ENCODE measurements at places on chromosomes 12 and 14.

DNA sequence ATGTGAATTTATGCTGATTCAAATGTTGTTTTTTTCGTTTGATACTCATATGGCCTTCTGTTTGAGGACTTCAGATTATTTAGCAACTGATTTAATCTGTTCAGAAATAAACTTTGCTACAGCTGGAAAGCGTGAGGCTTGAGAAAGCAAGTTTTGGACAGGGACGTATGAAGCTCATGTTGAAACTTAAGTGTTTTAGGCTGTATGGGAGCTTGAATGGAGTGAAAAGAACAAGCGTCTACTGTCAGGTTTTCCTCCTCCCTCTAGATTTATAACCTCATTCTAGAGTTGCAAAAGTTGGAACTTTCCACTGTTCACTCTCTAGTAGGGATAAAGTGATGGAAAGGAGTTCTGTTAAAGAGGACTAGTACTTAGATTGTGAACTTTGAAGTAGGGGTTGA is 1.0 kb downstream of the PRPF39 start:
- no peak for DNase-seq

GRCh38 chr12:45268672-45269411 is 52.9 kb downstream of the ANO6 start:
- no peak for DNase-seq

DNA sequence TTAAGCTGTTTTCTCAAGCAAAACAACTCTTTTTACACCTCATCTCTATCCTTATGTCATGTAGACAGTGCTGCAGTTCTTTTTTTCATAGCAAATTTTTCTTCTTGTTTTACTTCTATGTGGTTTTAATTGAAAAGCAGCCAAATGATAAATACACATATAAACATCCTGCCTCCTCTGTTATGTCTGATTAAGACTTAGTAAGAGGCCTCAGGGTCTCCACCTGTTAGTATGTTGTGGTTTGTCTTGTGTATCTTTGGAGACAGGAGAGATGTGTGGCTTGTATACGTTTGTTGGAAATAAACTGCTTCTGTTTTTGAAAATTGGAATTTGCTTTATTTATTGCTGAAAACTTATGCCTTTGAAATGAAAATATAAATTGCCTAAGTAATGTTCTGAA is 32.0 kb downstream of the PEX5 start:
- DNase-seq, result no peak

GRCh38 chr14:60257865-60258264 is 8.8 kb downstream of the PPM1A start:
- DNase-seq, result no peak

- DNase-seq, result no peak
Observed at GRCh38 chr12:88299567-88300101, 157.5 kb downstream of the TMTC3 start.

DNA sequence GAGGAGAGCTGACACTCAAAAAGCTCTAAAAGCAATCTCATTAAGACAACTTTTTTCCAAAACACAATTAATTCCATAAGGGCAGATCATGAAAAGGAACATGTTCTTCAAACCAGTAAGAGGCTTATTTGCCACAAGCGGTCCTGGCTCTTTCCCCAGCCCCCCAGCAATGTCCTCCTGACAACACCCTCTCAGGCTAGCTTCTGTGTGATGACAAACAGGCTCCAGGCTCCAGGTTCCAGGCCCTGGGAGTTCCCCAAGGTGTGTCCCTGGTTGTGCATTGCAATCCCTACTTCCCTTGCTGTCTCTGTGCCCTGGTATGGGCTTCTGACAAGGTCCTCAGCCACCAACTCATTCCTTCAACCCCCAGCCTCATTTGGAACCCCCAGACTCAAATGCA is 8.9 kb downstream of the HVCN1 start:
- no peak for DNase-seq

- no peak for DNase-seq
Observed at GRCh38 chr12:69991690-69992288, 166.8 kb downstream of the MYRFL start.

- no peak for DNase-seq
Observed at GRCh38 chr12:67431411-67432020, 162.4 kb downstream of the CAND1 start.

- no peak for DNase-seq
Observed at GRCh38 chr12:41188058-41188840, at the start of gene PDZRN4. TSS of gene PDZRN4 (plus strand) at chr12:41188320.

DNA sequence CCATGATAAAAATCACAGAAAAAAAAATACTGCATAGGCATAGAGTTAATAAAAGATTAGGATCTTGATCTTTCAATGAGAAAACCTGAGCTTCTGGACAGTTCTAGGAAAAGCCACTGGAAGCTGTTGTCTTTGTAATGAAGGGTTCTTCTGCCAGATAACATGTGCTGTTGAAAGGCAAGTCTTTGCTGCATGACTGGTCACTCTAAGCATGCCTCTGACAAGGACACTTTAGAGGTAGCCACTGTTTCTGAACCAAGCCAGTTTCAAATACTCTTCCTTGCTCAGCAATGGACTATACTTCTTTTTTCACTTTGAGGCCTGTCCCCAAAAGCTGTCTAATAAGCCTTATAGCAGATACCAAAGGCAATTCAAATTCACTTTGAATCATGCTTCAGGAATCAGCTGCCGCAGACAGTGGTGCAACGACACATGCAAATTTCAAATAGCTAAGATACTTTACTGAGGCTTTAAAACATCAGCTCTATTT is 70.2 kb downstream of the BTG1 start:
- no peak for DNase-seq

- DNase-seq, result no peak
Observed at GRCh38 chr14:97380539-97380941, 583.4 kb downstream of the VRK1 start.

- DNase-seq, result no peak
Observed at GRCh38 chr14:60807971-60808370, 73.4 kb downstream of the MNAT1 start.

DNA sequence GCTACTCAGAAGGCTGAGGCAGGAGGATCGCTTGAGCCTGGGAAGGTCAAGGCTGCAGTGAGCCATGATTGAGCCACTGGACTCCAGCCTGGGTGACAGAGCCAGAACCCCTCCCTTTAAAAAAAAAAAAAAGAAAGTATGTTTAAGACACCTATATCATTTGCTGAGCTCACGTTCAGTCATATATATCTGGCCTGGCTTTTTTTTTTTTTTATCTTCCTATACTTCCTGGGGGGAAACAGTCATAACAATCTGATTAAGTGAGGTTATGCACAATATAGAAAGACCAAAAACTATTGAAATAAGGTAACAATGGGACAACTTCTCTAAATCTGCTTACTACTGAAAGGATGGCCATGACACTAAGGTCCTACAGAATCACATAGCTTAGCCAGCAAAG is 9.4 kb upstream of the ARID2 start:
- no peak for DNase-seq

DNA sequence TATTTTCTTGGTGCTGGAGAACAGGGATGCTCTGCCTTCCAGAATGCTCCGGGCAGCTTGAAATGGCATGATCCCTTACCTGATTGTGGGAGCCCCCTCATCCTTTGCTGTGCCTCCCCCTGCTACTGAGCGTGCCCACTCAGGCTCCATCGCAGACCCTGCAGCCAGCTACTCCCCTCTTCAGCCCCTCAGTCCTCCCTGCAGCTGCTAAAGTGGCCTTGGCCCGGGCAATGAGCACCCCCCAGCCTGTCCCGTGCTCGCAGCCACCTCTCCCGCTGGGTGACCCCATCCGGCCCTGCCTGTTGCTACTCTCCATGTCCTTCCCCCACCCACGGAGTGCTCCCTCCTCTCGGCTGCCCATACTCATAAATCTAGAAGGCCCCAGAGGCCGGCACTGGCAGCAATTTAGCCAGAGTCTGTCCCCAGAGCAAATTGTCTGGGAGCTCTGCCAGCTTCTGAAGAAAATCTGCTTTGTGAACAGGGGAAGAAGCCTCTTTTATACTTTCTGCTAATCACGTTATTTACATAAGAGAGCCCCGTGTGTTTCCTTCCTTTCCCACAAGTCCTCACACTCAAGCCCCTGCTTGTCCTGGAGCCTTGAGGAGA is 143.7 kb upstream of the FRMD6 start:
- no peak for DNase-seq

DNA sequence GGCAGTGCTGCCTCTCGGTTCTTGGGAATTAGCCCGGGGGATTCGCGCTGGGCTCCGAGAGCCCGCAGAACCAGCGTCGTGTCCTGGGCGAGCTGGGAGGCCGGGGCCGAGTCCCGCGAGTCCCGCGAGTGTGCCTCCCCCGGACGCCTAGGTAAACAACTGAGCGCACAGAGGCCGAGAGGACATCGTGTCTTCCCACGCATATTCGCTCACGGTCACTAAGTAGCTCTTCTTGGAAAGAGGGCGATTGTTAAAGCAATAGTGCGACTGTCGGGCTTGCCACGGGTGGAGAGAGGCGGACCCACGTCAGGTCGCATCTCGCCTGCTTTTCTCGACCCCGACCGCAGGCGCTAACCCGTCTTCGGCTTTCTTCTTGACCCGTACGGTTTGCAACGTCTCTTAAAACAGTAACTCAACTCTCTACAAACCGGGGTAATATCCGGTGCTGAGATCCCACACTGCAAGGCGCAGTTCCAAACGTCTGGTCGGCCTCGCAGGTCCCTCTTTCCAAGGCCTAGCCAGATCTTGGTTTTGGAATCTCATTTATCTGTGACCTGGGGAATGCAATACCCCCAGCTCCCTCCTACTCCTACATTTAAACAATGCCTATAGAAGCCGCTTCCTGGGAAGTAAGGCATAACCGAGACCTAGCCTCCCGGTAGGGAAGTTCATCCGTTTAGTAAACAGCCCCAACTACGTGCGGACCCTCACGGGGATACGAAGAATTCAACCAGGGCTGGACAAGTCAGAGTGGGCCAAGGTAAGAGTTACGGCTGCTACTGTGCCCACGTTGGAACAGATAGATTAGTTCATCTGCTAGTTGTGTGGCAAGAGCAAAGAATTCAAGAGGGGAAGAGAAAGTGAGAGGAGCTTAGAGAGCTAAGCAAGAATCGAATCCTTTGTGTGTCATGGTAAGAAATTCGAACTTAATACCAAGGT is 736 bp upstream of the PHLDA1 start:
- peak; percentile 39 for DNase-seq

DNA sequence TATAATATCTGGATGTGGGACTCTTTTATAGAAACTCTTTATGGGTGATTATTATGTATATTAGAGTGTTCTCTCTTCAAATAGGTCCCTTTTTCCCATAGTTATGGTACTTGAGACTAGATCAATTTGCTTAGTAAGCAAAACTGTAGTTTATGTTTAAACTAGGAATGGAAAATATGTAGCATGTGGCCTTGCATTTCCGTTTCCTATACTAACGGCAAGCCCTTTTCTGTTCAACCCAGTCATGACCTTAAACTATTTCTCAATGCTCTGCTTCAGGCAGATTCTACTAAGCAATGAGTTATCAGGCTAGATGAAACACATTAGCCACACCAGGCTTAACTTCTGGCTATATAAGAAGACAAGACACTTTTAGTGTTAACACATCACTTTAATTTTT is 84.6 kb downstream of the OTOGL start:
- no peak for DNase-seq

- DNase-seq, result no peak
Observed at GRCh38 chr12:22103418-22103817, 57.4 kb downstream of the CMAS start.

DNA sequence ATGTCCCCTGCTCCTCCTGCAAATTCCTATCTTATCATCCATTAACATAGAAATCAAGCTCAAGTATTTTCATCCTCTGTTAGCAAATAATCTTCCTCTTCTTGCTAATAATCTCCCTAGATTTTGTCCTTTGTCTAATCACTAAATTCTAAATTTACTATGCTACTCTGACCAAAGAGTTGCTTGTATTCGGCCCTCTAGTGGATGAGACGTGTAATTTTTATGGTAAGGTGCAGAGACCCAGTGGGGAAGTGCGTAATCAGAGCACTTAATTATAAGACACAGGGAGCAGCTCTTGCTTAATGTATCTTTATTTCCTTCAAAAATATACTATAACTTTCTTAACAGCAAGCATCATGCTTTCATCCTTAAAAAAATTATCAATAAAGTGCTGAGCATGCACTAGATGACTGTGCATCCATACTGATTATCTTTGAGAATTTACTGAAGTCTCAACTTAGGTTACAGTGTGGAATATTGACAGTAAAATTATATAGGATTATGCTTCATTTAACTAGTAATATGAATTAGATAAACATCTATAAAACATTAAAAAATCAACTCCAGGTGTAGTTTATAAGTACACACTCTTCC is 212.6 kb downstream of the SLC16A7 start:
- DNase-seq, result peak; percentile 4

GRCh38 chr12:94091624-94092023 is 56.8 kb upstream of the PLXNC1 start:
- no peak for DNase-seq

GRCh38 chr12:101829639-101830366 is 956 bp downstream of the GNPTAB start:
- no peak for DNase-seq

DNA sequence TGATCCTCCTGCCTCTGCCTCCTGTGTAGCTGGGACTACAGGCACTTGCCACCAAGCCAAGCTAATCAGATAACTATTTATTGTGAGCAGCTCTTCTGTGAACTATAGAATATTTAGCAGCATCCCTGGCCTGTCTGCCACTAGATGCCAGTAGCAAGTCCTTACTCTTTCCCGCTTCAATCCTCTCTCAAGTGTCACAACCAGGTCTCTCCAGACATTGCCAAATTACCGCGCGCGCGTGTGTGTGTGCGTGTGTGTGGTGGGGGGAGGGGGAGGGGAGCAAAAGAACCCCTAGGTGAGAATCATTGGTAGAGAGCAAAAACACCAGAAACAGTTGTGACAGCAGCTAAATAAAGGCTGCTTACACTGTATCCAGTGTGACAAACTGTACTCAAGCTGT is 49.9 kb downstream of the PPP2R5E start:
- no peak for DNase-seq

DNA sequence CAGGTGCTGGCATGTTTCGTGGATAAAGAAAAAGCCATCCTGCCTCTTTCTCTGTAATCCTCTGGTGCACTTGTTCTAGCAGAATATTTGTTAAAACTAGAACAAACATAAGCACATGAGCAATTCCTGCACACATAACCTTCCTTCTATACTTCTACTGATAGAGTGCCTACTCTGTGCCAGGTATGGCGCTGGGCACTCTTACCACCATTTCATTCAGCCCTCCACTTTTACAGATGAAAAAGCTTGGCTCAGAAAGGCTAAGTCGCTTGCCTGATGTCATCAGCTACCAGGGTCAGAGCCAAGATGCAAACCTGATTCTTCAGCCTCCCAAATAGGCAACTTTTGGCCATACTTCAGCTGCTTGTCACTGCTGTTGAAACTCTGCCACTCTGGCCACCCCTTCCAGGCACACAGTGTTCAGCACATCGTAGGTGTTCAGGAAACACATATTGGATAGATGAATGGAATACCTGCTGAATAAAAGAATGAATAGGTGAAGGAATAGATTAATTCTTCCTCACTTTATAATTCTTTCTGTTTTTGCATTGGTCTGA is 10.0 kb upstream of the C14orf132 start:
- DNase-seq, result no peak

DNA sequence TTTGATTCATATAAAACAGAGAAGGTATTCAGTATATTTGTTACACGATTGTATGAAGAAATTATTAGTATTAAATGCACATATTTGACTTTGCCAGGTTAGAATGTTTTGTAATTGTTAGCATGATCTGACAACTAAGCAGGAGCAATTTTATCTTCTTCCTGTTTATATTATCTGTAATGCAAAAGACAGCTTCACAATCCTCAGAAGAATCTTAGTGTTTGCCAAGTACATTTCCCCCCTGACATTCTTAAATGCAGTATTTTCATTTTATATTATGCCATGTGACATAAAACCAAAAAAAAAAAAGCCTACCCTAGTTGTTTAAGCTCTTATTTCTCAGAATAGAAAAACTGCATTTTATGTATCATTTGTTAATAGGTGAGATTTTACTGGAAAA is 469.4 kb downstream of the FOXG1 start:
- DNase-seq, result no peak
